ENCODE measurements at places on chromosomes 16 and 17. TPM values are rescaled to one million over a fixed set of nuclear protein-coding genes. Genes with fewer than 3 reads are reported as not detected.

- H3K27me3 ChIP-seq: no peaks in the 10 kb centered on the region
- peaks cover 26% of the 10 kb centered on the region for H3K36me3 ChIP-seq
- peak overlapping the region; percentile 62 for H3K4me3 ChIP-seq
- peak; percentile 90 for DNase-seq
- H3K27ac ChIP-seq: peak overlapping the region; percentile 89
Observed at GRCh38 chr17:40582328-40582901, 17.1 kb upstream of the CCR7 start.

DNA sequence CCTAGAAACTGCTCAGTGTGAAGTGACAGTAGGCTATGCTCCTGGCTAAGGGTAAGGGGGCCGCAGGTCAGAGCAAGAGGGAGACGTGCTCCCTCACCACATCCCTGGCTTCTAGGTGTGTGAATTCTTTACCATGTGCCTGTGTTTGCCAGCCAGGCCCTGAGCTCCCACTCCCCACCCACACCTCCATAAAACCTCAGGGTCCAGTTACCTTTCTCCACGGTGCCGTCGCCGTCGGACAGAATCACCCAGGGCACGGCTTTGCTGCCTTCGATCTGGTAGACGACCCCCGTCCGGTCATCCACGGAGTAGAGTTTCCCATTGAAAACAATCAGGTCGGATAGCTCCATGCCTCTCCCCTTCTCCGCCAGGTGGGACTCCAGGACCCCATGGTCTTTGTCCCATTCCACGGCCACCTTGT is 12.8 kb downstream of the CANT1 start:
- H3K27me3 ChIP-seq: no peaks in the 10 kb centered on the region
- H3K36me3 ChIP-seq: peaks cover 50% of the 10 kb centered on the region
- H3K27ac ChIP-seq: no peak overlapping the region
- no peak for DNase-seq
- peaks cover 7% of the 10 kb centered on the region for H3K4me1 ChIP-seq

DNA sequence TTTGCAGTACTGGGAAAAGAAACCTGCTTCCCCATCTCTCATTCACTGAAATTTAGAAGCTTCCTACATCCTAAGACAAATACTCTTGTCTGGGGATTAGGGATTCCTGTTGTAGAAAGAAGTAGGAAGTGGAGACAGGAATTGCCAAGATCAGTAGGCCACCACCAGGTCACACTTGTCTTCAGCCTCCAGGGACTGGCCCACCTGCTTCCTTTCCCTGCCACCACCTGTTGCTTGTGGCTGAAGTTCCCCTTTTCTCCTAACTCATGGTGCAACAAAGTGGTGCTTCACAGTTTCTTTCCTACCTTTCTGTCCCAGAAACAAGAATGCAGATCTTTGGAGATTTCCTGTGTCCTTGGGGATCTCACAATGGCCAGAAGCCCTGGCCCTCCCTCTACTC is 82.4 kb downstream of the WNT3 start:
- H3K27ac ChIP-seq: no peak overlapping the region
- H3K4me3 ChIP-seq: no peak overlapping the region
- DNase-seq: no peak
- no peaks in the 10 kb centered on the region for H3K27me3 ChIP-seq
- no peaks in the 10 kb centered on the region for H3K4me1 ChIP-seq
- H3K36me3 ChIP-seq: peaks cover 9% of the 10 kb centered on the region

GRCh38 chr16:47254756-47255155 is 111.0 kb upstream of the NETO2 start:
- H3K27me3 ChIP-seq: no peaks in the 10 kb centered on the region
- peaks cover 13% of the 10 kb centered on the region for H3K36me3 ChIP-seq
- no peak for DNase-seq

- H3K27me3 ChIP-seq: no peaks in the 10 kb centered on the region
- H3K4me3 ChIP-seq: no peak overlapping the region
- H3K27ac ChIP-seq: no peak overlapping the region
- no peak for DNase-seq
Observed at GRCh38 chr16:50970281-50970680, 180.8 kb downstream of the SALL1 start.

DNA sequence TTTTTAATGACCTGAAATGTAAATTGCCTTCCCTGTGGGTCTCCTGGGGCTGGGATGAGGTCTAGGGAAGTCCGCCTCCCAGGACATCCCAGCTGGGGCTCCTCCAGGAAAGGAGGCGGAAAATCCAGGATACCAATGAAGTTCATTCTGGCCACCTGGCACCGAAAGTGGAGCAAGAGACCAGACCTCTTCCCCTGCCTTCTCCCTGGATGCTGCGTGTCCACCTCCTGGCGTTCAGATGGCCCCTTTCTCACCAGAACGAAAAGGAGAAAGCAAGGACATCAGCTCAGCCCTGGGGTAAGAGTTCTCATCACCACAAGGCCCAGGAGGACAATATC is 20.4 kb downstream of the RBFOX3 start:
- DNase-seq: no peak
- H3K36me3 ChIP-seq: no peaks in the 10 kb centered on the region
- H3K27ac ChIP-seq: no peak overlapping the region
- H3K4me1 ChIP-seq: no peaks in the 10 kb centered on the region
- H3K4me3 ChIP-seq: no peak overlapping the region
- H3K27me3 ChIP-seq: no peaks in the 10 kb centered on the region

- DNase-seq: no peak
- H3K4me3 ChIP-seq: no peak overlapping the region
- no peaks in the 10 kb centered on the region for H3K4me1 ChIP-seq
Observed at GRCh38 chr17:31058976-31059375, 35.8 kb upstream of the NF1 start.

GRCh38 chr17:27327871-27328270 is 34.0 kb downstream of the WSB1 start:
- no peaks in the 10 kb centered on the region for H3K36me3 ChIP-seq
- H3K27ac ChIP-seq: no peak overlapping the region
- H3K4me1 ChIP-seq: peaks cover 13% of the 10 kb centered on the region
- no peak overlapping the region for H3K4me3 ChIP-seq
- peaks cover 2% of the 10 kb centered on the region for H3K27me3 ChIP-seq

The CACNA1G gene
- 0.07 TPM for total RNA-seq

DNA sequence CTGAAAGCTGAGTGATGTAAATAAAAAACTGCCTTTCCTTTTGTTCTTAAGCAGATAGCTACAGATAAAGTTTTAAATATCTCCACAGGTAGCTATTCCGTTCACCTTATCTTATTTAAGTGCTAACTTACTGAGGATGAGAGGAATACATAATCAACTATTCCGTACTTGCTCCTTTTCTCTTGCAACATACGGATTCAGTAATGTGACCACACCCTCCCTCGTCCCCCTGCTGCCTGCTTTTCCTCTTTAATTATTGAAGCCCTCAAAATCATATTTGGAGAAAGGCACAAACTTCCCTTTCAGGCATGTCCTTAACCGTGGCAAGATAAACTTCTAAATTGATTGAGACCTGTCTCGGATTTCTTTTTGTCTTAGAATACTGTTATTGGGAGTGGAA is 101.4 kb downstream of the MAP2K4 start:
- peaks cover 48% of the 10 kb centered on the region for H3K36me3 ChIP-seq
- no peak overlapping the region for H3K27ac ChIP-seq
- no peaks in the 10 kb centered on the region for H3K4me1 ChIP-seq
- no peak overlapping the region for H3K4me3 ChIP-seq
- no peaks in the 10 kb centered on the region for H3K27me3 ChIP-seq
- no peak for DNase-seq

The C16orf86 gene
- 0.68 TPM for total RNA-seq

DNA sequence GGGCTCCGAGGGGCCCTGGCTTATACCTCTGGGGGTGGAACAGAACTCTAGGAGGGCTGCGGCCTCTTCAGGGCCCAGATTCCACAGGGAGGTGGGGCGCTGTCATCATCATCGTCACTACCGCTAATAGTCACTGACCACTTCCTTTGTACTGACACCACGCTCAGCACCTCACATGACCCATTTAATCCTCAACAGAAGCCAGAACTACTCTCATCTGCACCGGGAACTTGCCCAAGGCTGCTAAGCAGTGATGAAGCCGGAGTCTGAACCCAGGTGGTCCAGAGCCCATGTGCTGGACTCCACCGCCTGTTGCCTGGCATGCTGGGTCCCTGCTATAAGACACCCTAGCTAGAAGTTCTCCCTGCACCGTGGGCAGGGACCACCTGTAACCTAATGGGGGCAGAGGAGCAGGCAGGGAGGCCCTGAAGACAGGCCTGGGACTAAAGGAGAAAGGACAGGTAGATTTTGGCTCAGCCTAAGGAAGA is 12.0 kb downstream of the UNC13D start:
- DNase-seq: peak; percentile 72
- H3K27me3 ChIP-seq: no peaks in the 10 kb centered on the region
- H3K27ac ChIP-seq: peak overlapping the region; percentile 91
- H3K4me1 ChIP-seq: peaks cover 25% of the 10 kb centered on the region
- peak overlapping the region; percentile 78 for H3K4me3 ChIP-seq

GRCh38 chr17:78128551-78129350 is at the start of gene TMC6:
Gene TMC6 (minus strand): TSS chr17:78128755. CDS start chr17:78126832, 1,923 bp downstream.
- H3K4me3 ChIP-seq: peak within 1 kb of the TSS; percentile 99
- peaks cover 52% of the 10 kb centered on the region for H3K4me1 ChIP-seq
- H3K27ac ChIP-seq: peak within 1 kb of the TSS; percentile 97
- DNase-seq: peak; percentile 91
- H3K36me3 ChIP-seq: peaks cover 46% of the 10 kb centered on the region

- no peak overlapping the region for H3K4me3 ChIP-seq
- H3K4me1 ChIP-seq: no peaks in the 10 kb centered on the region
- no peak for DNase-seq
- no peaks in the 10 kb centered on the region for H3K27me3 ChIP-seq
- no peak overlapping the region for H3K27ac ChIP-seq
- no peaks in the 10 kb centered on the region for H3K36me3 ChIP-seq
Observed at GRCh38 chr16:87212026-87212425, 105.2 kb downstream of the C16orf95 start.

The CAPN15 gene
- 121 TPM for total RNA-seq

- DNase-seq: no peak
- H3K27ac ChIP-seq: no peak overlapping the region
- H3K4me3 ChIP-seq: peak overlapping the region; percentile 97
- peaks cover 12% of the 10 kb centered on the region for H3K36me3 ChIP-seq
Observed at GRCh38 chr16:57184113-57184512, 1.7 kb downstream of the PSME3IP1 start.

- no peak overlapping the region for H3K27ac ChIP-seq
- no peak overlapping the region for H3K4me3 ChIP-seq
- H3K4me1 ChIP-seq: peaks cover 12% of the 10 kb centered on the region
- peaks cover 13% of the 10 kb centered on the region for H3K27me3 ChIP-seq
- H3K36me3 ChIP-seq: peaks cover 2% of the 10 kb centered on the region
- DNase-seq: peak; percentile 83
Observed at GRCh38 chr17:64938925-64939474, 19.7 kb upstream of the LRRC37A3 start.

DNA sequence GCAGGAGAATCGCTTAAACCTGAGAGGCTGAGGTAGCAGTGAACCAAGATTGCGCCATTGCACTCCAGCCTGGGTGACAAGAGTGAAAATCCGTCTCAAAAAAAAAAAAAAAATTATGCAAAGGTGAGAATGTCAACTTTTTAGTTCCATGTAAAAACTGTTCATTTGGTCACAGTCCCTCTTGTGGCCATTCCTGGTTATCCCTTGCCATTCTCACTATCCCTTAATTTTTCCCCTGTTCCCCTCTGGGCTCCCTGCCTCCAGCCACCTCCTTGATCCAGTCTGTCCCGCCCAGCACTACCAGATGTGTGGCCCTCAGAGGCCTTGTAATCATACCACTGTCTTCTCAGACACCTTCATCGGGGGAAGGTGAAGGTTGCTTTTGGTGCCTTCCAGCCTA is 23.4 kb downstream of the DCAF7 start:
- H3K27me3 ChIP-seq: no peaks in the 10 kb centered on the region
- peaks cover 21% of the 10 kb centered on the region for H3K4me1 ChIP-seq
- DNase-seq: no peak
- H3K27ac ChIP-seq: no peak overlapping the region

GRCh38 chr16:71474864-71475263 is 12.8 kb upstream of the ZNF23 start:
- no peaks in the 10 kb centered on the region for H3K36me3 ChIP-seq
- no peak for DNase-seq
- H3K4me3 ChIP-seq: no peak overlapping the region
- H3K4me1 ChIP-seq: peaks cover 9% of the 10 kb centered on the region

DNA sequence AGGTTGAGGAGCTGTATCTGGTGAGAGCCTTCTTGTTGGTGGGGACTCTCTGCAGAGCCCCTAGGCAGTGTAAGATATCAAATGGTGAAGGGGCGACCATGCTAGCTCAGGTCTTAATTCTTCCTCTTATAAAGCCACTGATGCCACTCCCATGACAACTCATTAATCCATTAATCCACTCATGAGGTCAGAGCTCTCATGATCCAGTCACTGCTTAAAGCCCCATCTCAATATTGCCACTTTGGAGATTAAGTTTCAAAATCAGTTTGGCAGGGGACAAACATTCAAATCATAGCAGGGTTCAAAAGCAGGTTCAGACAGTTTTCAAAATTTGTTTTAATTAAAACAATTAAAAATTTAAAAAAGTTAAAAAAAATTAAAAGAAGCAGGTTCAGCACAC is 13.1 kb upstream of the SPECC1 start:
- peaks cover 5% of the 10 kb centered on the region for H3K4me1 ChIP-seq
- no peak for DNase-seq
- peaks cover 18% of the 10 kb centered on the region for H3K27me3 ChIP-seq
- H3K36me3 ChIP-seq: no peaks in the 10 kb centered on the region
- no peak overlapping the region for H3K27ac ChIP-seq

The CACNB1 gene
- 20.4 TPM for total RNA-seq

The ABCC11 gene
- total RNA-seq: not detected

DNA sequence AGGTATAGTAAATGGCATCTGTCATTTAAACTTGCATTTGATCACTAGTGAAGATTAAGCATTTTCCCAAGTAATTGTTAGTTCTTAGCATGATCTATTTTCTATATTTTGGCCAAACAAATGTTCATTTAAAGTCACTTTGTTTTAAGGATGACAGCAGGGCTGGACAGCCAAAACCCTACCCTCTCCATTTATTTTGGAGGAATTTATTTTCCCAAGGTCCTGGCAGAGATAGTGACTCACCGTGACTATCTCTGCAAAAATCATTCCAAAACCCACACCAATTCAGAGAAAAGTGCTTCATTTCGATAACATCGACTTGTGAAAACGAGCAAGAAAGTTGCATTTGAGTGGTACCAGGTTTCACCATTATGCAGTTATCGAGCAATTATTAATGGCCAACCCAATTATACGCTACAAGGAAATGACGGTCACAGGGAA is 665 bp upstream of the AKAP1 start:
- peaks cover 13% of the 10 kb centered on the region for H3K36me3 ChIP-seq
- H3K27ac ChIP-seq: peak overlapping the region; percentile 92
- H3K4me1 ChIP-seq: peaks cover 45% of the 10 kb centered on the region
- peak overlapping the region; percentile 93 for H3K4me3 ChIP-seq

DNA sequence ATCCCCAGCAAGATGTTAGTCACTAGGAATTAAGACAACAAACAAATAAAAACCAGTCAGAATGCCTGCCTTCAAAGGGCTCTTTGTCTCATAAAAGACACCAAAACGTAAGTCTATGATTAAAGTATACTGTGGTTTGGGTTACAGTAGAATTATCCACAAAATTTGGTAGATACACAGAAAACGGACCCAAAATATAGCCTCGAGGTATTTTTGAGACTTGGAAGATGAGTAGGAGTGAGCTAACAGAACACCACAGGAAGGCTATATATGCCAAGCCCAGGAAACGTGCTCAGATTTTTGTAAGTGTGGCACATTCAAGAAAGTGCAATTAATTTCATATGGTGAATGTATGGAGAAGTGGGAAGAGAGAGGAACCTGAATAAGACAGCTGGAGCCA is 831.4 kb downstream of the CDH11 start:
- no peaks in the 10 kb centered on the region for H3K27me3 ChIP-seq
- H3K4me3 ChIP-seq: no peak overlapping the region
- no peak for DNase-seq
- H3K4me1 ChIP-seq: no peaks in the 10 kb centered on the region
- H3K36me3 ChIP-seq: no peaks in the 10 kb centered on the region
